CD4-positive, alpha-beta T cell treated with Interferon gamma for 1 hour (primary cell): ENCODE measurements at places on chromosomes 6 and 20.

DNA sequence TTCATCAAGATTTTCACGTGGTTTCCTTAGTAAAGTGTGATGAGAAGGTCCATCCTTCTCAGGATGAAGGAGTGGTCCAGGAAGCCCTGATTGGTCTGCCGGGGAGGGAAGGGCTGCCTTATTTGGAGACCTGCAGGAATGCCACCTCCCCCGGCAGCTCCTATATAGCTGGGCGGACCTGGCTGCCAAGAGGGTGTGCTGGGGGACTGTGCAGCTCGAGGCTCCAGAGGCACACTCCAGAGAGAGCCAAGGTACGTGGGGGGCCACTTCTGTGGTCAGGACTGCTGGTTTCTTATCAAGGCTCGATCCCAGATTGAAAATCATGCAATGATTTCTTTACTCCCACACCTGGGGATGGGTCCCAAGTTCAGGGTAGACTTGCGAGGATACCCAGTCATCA is at the start of gene PRND:
PRND (plus strand) TSS at position 191 of the 400 bp plus-strand sequence. CDS start 2,643 bp downstream, outside the sequence.
- DNase-seq = no peak

- DNase-seq = peak; percentile 71
Observed at GRCh38 chr20:46013829-46014516, 5.3 kb downstream of the MMP9 start.

- no peak for DNase-seq
Observed at GRCh38 chr6:150898399-150899170, 33.1 kb downstream of the MTHFD1L start.

GRCh38 chr6:27834879-27835549 is 77.2 kb downstream of the OR2B2 start:
- DNase-seq = no peak

DNA sequence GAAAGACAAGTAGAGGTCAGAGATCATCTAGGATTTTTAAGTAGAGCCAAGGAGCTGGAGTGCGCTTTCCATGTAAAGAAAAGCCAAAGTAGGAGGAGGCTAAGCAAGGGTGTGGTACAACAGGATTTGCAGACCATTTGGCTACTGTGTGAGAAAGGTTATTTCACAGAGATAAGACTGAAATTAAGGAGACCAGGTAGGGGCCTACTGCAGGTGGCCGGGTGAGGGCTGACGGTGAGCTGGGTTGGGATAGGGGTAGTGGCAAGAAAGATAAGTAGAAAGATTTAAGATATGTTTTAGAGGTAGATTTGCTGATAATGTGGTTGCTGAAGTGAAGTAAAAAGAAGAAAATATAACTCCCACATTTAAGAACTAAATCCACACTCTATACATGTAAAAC is 3.8 kb downstream of the BLOC1S5 start:
- DNase-seq = no peak

DNA sequence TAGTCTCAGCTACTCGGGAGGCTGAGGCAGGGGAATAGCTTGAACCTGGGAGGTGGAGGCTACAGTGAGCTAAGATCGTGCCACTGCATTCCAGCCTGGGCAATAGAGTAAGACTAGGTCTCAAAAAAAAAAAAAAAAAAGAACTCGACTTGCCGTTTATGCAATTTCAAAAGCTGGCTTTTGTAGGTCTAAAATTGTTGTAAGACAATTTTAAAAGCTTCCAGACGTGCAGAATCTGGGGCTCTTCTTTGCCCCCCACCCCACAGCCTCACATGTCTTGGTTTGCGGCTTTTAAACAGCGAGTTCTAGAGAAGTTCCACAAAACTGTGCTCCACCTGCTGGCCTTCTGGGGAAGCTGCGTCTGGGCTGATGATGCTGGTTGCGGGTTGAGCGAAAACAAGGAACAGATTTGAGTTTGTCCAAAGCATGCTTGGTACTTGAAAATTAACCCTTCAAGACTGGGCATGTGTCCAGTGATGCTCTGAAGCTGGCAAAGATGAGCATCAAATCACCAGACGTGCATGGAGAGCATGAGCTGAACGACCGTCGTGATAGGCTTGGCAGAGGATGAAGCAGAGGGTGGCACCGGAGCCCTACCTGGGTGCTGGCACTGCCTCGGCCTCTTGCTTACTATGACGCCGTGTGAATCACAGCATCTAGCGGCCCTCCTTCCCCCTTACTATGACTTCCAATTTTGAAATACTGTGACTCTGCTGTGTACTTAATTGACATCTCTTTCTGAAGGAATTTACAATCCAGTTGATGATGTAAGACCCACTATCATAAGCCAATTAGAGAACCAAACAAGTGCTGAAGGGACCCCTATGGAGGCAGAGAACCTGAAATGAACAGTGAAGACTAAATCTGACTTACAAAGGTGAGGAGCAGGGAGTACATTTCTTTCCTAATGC is 171.4 kb downstream of the GMPR start:
- peak; percentile 47 for DNase-seq

- DNase-seq = no peak
Observed at GRCh38 chr20:57879779-57880570, 170.2 kb upstream of the PMEPA1 start.

DNA sequence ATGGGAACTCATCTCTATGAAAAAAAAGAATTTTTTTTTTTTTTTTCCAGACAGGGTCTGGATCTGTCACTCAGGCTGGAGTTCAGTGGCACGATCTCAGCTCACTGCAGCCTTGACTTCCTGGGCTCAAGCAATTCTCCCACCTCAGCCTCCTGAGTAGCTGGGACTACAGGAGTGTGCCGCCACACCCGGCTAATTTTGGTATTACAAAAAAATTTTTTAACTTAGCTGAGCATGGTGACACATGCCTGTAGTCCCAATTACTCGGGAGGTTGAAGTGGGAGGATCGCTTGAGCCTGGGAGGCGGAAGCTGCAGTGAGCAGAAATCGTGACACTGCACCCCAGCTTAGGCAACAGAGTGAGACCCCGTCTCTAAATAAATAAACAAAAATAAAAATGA is 7.5 kb downstream of the DEF6 start:
- DNase-seq = no peak
